ENCODE measurements at places on chromosomes 1 and 21. TPM values are rescaled to one million over a fixed set of nuclear protein-coding genes. Genes with fewer than 3 reads are reported as not detected.

Gene KRTAP11-1
- total RNA-seq, result not detected

Gene GBP6
- 0.22 TPM for total RNA-seq

DNA sequence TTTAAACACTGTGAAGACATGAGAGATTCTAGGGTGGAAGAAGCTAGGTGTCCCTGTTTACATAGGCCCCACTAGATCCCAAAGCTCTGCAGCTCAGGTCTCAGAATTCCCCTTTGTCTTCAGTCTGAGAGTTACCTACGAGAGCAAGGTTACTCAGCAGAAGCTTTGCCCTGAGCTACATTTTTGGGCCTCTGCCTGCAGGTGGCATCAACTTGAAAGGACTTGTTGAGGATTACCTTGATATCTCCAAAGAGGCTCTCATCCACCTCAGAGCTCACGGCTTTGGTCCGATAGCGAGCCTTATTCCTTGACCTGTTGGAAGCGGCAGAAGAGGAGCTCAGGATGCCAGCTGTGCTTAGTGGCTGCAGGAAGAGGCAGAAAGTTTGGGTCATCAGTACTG, 7.0 kb downstream of the CFAP45 start:
- DNase-seq, result peak; percentile 48

DNA sequence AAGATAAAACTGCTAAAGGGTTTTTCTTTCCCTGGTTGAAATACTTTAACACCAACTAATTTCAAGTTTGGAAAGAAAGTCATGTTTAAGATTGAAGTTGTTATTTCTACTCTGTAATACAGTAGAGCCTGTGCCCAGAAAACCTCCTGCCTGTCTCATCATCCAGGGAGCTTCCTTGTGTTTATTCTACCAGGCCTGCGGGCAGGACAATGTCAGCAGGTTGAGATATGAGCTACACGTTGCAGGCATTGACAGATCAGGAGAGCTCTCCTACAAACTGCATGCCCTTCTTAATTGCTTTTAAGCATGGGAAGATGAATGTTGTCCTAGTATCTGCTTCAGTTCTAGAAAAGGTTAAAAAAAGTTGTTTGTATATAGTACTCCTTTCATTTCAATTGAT, 43.1 kb upstream of the CTBS start:
- DNase-seq, result no peak

- no peak for DNase-seq
Observed at GRCh38 chr1:69120817-69121216, 446.9 kb upstream of the LRRC7 start.

DNA sequence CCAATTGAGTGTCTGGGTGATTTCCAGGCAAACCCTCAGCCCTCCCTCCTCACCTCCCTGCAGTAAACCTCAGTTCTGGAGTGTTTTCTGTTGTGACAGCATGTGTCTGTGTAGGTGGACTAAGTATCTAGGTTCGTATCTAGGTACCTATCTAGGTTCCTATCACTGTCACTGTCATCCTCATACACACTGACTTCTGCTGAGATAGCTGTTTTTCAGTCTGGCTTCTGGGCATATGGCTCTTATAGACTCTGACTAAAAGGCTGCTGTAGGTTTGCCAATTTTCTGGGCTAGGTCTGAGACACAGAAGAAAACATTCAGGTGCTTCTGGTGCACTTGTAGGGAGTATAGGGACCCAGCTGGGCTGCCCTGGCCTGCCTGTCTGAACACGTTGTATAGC, 8.1 kb upstream of the TRIM67 start:
- no peak for DNase-seq

DNA sequence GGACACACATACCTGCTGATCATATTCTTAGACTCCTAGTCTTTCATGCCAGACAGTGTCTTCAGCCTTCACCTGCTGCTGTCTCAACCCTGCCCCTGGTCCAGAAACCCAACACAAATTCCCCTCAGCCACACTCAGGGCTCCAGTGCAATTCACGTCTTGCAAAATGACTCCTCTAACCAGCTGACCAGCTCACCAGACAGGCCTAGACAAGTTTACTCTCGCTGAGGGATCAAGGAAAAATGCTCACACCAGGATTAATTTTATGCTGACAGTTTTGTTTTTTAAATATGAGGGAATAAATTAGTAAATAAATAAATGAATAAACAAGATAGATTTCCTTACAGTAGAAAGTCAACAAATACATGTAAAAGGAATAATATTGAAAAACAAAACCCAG, 28.5 kb downstream of the CCDC185 start:
- DNase-seq, result no peak

DNA sequence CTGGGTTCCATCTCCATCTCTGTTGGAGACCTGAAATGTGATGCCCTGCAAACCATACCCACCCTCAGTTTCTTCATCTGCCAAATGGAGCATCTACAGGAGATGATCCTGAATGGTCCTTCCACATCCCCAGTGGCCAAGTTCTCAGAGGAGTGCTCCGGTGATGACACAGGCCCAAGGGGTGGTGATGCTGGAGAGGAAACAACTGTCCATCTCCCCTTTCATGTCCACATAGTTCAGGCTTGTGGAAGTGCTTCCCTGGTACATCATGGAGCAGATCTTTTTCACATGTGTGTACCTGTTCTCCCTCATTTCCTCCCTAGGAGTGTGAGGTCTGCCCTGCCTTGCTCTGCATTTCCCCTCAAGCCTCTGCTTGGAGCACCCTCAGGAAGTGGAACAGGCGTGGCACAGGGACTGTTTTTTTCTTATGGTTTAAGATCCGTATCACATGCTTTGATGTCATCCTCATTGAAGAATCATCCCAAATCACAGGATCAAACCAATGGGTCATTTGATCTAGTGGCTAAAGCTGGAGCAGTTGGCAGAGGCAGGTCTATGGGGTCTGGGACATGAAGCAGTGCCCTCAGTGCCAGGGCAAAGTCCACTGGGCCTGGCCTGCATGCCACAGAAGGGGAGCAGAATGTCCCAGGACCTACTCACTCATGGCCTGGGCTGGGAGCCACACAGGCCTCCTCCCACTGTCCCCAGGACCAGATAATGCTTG, 8.2 kb upstream of the TRIM63 start:
- DNase-seq, result no peak

GRCh38 chr1:15937146-15937545, 38.8 kb downstream of the ZBTB17 start:
- DNase-seq, result no peak
